Activated T-cell treated with anti-CD3 and anti-CD28 coated beads, Interleukin-2, amount 50 U/mL, for 24 hours (primary cell): ENCODE measurements at places on chromosomes 4 and X.

DNA sequence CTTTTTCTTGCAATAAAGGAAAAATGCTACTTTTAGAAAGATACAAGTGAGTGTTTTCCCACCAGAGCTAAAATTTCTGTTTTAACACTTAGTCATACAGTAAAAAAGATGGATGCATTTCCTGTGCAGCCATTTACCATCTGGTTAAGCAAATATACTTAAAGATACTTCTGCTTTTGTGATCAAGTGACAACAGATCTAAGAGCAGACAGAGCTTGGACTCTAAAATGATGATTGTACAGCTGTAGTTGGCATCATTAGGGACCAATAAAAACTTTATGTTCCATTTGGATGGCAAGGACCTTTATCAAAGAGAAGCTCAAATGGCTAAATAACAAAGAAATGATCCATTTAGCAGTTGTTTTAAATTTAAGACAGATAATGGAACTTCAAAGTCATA, 270.8 kb downstream of the FSTL5 start:
- no peak for DNase-seq

DNA sequence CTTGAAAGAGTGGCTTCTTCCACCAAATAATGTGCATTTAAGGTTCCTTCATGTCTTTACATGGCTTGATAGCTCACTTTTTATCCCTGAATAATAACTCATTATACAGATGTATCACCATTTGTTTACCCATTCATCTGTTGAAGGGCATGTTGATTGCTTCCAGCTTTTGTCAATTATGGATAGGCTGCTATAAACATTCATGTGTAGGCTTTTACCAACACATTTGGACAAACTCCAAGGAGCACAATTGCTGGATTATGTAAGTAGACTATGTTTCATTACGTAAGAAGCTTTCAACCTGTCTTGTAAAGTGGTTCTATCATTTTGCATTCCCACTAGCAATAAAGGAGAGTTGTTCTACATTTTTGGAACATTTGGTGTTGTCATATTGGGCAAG, 2637.0 kb downstream of the PCDH7 start:
- DNase-seq, result no peak

DNA sequence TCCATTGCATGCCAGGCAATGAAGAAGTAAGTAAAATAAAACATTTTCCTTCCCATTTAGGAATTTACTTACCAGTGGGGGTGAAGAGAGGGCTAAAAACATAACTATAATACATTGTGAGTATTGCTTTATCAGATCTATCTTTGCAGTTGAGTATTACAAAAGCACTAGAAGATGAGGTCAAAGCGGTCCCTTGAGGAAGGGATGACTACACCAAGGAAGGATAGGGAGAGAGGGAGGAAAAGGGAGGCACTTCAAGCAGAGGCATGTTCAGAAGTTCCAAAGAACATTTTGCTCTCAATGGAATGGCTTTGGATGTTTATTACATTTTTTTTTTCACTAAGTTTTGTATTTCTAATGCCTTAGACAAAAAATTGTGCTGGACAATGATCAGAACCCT, 127.8 kb downstream of the TET2 start:
- no peak for DNase-seq

- DNase-seq, result no peak
Measured at GRCh38 chr4:137417676-137418075, 114.6 kb downstream of the PCDH18 start.

DNA sequence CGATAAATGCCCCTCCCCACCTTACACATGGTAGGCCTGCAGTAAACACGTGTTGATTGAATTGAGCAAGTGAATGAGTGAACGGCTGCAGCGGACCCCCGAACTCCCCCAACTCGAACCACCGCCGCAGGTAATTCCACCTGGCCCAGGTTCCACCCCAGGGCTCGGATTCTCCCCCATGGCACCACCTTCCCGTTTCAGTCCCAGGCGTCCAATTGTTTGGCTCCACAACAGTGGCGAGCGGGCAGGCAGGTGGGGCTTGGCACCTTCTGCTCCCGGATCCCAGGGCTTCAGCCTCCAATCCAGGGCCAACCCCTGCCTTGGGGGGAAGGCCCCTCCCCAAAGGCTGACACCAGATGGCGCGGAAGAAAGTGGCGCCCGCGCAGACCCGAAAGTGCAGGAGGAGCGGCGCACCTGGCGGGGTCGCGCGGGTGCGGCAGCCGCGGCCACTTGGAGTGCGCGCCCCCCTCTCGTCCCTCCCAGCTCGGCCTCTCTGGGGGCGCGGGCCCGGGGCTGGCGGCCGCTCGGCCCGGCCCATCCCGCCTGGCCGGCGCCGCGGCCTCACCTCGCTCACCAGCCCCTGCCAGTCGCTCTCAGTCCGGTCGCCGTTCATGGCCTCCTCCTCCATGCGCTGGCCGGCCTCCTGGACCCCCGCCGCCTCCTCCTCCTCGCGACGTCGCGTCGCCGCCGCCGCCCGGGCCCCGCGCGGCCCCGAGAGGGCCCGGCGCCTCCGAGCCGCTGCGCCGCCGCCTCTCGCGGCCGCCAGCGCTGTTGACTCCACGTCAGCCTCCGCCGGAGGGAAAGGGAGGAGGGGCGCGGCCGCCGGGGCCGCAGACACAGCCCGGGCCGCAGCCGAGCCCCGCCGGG, at the start of gene CCDC149:
Gene CCDC149 (minus strand): TSS at position 791 of the 867 bp plus-strand sequence. CDS start 178 bp downstream, at position 613.
- DNase-seq, result no peak

- DNase-seq, result no peak
Measured at GRCh38 chr4:78059524-78059889, 2.4 kb downstream of the FRAS1 start.

DNA sequence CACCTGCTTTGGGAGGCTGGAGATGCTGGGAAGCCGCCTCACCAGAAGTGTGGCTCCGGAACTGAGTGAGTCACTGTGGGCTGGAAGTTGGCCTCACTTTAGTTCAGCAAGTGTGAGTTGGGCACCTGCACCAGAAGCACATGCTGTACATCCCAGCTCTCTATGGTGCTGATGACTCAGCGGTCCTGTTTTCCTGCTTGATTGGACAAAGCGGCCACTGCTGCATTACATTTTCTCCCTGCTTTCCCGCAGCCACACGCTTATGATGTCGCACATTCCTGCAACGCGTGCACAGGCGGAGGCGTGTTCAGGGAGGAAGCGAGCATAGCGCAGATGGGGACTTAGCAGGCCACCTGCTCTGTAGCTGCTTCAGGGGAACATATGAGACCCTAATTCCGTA, 26.7 kb upstream of the CLDN34 start:
- no peak for DNase-seq

DNA sequence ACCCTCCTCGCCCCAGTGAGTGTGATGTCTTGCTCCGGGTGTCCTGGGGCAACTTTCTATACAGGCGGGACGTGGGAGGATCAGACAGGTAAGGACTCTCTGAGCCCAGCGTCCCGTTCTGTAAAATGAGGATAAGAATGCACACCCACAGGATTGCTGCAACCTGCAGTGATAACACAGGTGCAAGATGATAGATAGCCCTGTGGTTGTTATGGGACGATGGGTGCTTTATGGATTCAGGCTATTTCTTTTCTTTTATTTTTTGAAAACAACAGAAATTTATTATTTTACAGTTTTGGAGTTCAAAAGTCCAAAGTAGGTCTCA, 28.6 kb downstream of the BEX3 start:
- DNase-seq, result no peak

GRCh38 chr4:147813109-147813773, 81.4 kb downstream of the ARHGAP10 start:
- no peak for DNase-seq

DNA sequence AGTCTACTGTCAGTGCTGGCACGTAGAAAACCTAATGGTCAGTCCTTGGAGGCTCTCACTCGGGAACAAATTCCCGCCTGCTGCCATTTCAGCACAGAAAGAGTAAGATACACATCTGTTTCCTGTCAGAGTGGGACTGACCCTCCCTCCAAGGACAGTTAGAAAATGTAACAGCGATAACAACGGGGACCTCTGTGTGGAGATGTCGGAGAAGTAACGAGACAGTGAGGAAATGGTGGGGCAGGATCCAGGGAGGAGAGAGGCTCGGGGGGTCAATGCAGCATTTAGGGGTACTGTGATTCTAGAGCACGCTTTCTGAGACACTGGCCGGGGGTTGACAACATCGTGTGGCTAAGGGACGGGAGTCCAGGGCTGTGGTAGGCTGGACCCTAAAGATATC, 36.0 kb upstream of the SORCS2 start:
- DNase-seq, result no peak

GRCh38 chr4:70704931-70705182, 16.5 kb downstream of the UTP3 start:
- DNase-seq, result no peak

- no peak for DNase-seq
Measured at GRCh38 chr4:17339376-17339775, 172.5 kb downstream of the QDPR start.

- no peak for DNase-seq
Measured at GRCh38 chrX:67614423-67614822, 70.6 kb downstream of the AR start.

DNA sequence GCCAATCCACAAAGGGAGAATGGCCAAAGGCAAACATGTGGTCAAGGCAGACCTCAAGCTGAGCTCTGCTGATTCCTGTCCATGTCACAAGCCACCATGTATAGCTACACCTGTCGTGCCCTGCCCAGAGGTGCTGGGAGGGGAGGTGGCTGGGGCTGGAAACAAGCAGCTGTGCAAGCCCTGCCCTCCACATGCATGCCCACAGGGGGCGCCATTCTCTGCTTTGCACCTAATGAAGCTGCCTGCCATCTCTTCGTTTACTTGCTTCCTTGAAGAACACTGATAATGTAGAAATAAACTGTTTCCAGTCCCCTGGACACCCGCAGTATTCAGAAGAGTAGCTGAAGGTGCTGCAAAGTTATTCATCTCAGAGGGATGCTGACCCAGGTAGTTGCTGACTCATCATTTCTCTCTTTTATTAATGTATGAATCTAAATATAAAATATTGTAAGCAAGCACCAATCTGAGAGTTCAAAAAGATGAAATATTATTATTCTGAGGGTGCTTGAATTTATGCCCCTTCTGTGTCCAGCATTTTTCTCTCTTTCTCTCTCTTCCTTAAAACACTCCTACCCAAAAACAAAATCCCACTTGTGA, 278.6 kb downstream of the ADGRA3 start:
- DNase-seq, result peak; percentile 48

GRCh38 chr4:163913571-163913970, 419.1 kb downstream of the TMA16 start:
- DNase-seq, result no peak

GRCh38 chr4:4995103-4995907, 24.0 kb downstream of the CYTL1 start:
- peak; percentile 56 for DNase-seq

- DNase-seq, result no peak
Measured at GRCh38 chrX:99266255-99266654, 1143.8 kb downstream of the PCDH19 start.

DNA sequence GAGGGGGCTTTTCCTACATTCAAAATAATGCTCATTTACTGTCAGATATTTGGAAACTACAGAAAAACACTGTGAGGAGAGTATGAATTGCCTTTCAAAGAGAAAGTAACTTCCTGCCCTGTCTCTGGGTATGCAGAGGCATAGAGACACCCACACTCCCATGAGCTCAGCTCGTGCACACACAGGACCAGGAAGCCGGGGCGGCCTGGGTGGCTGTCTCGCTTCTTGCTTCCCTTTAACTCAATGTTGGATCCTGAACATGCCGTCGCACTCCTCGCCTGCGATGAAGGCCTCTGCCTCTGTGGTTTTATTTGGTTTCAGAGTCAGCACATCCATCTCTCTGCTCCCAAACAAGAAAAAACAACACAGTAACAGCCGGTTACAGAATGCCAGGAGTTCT, 40.1 kb upstream of the GPR78 start:
- peak; percentile 36 for DNase-seq

- DNase-seq, result no peak
Measured at GRCh38 chr4:176261481-176261880, 7.5 kb downstream of the ASB5 start.

DNA sequence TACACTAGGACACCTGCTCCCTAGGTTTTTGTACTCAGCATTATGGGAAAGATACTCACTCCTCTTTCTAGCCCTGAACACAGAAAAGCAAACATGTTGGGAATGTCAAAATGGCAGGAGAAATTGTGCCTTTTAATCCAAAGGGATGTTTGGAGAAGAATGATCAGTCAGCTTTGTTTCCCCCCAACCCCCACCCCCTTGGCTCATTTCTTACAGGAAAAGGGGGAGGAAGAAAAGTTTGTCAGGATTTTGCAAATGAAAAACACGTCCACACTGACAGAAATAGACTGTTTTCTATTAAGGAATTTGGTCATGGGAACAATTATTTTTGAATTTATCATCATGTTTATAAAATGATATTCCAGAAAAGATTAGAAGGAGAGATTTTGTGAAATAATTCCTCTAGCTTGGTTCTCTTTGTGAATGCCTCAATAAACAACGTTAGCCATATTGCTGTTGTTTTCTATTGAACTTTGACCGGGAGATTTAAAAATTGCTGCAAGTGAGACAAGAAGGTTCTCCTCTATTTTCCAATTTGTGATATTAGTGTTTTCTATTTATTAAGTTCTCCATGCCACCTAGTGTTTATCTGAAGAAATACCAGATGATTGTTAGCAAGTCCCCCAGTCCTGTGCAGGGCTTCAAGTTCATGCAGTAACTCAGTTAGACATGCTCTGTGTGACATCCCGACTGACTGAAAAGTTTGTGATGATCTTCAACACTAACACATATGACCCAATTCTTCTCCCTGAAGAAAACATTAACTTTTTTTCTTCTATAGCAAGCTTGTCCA, 31.3 kb upstream of the TFDP3 start:
- DNase-seq, result no peak

DNA sequence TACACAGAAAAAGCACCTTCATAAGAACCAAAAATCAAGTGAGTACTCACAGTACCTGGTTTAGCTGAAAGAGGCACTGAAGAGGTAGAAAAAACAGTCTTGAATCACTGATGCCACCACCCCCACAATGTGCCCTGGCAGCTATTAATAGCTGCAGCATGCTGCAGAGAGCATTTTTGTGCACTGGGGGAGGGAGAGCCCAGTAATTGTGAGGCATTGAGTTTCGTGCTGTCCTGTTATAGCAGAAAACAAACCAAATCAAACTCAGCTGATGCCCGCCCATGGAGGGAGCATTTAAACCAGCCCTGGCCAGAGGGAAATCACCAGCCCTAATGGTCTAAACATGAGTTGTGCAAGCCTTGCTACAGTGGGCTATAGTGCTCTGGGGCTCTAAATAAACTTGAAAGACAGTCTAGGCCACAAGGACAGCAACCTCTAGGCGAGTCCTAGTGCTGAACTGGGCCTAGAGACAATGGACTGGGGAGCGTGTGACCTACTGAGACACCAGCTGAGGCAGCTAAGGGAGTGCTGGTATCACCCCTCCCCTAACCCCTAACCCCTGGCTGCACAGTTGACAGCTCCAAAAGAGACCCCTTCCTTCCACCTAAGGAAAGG, 106.3 kb upstream of the TMLHE start:
- no peak for DNase-seq

DNA sequence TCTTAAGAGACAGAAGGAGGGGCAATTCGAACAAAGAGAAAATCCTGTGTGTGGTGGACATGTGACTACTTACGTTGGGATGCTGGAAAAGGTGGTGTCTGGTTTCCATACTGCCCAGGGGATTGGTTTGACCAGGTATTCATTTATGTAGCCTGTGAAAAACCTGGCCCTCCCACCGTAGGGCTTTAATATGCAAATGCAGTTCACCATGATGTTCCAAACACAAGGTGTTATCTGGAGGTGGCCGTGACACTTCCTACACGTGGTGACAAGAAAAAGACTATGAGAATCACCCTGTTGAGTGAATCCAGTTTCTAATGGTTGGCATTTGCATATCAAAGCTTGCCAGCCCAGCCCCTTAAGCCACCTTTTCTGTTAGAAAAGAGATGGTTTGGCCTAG, 27.9 kb downstream of the UGT2B4 start:
- no peak for DNase-seq

- DNase-seq, result no peak
Measured at GRCh38 chr4:159674241-159674640, 571.4 kb downstream of the RAPGEF2 start.
